Activated CD8-positive, alpha-beta memory T cell treated with anti-CD3 and anti-CD28 coated beads for 4 hours (primary cell): ENCODE measurements at places on chromosomes 2 and 18.
A peak's percentile ranks its signal among the peaks of the same experiment; 100 is the strongest.

GRCh38 chr2:44796771-44797170 lies 144.7 kb upstream of the SIX3 start:
- DNase-seq: no peak

GRCh38 chr2:4964579-4964978 lies 727.6 kb upstream of the SOX11 start:
- no peak for DNase-seq

DNA sequence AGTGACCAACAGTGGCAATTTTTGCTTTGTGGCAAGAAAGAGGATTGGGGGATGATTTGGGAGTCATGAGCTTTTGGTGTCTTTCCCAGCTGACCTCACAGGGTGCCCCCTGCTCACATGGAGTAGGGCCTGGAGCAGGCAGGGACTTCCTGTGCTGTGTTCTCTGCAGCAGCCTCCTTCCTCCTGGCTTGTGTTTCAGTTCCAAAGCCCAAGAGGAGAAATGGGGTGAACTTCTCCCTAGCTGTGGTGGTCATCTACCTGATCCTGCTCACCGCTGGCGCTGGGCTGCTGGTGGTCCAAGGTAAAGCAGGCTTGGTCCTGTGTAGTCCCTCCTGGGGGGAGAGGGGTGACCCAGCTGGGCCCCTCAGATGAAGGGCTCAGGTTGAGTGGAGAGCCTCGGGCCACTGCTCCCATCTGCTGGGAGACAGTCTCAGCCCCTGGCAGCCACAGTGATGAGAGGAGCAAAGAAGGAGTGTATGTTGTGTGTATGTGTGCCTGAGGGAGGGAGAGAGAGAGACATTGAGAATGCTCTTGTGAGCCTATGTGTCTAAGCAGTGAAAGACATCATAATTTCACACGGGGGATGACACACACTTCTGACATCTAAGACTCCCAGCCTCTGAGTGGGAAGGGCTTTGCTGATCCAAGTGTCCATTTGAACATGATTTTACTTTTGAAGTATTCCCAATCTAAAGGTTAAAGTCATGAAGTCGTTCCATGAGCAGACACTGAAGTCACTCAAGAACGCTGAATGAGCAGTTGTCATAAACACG lies 27.2 kb downstream of the MARCO start:
- DNase-seq: no peak

GRCh38 chr2:193332941-193333340 lies 1138.2 kb upstream of the TMEFF2 start:
- no peak for DNase-seq

GRCh38 chr2:68250196-68250595 lies 2.1 kb downstream of the PPP3R1 start:
- no peak for DNase-seq

- no peak for DNase-seq
Measured at GRCh38 chr2:237319086-237319820, 94.7 kb downstream of the COL6A3 start.

DNA sequence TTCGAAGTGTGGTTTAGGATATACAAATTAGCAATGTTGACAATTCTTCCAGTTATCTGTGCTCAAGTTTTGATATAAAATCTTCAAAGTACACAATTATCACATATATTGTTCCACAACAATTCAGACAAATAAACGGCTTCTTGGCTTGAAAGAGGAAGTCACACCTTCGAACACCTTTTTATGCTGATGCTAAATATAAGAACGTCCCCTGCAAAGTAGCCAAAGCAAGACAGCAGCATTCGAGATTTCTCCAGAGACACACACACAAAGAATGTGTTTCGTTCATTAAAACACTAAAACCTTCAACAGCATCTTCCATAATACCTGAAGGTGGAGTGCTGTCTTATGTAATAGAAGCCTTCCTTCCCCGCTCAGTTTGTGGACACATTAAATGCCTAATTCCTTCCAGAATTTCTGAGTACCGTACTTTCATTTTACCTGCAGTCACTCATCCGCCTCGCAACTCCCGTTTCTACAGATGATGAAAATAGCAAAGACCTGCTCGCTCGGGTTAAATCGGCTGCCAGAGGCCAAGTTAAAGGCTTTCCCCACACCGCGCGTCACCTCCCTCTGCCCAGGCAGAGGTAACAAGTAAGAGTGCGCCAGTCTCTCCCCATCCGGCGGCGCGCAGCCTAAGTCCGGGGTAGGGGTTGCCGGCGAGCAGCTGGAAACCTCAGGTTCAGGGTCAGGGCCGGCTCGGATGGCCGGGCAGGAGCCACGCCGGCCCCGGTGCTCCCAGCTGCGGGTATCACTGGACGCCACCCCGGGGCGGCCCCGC lies 847 bp downstream of the SERPINE2 start:
- DNase-seq: peak; percentile 10

DNA sequence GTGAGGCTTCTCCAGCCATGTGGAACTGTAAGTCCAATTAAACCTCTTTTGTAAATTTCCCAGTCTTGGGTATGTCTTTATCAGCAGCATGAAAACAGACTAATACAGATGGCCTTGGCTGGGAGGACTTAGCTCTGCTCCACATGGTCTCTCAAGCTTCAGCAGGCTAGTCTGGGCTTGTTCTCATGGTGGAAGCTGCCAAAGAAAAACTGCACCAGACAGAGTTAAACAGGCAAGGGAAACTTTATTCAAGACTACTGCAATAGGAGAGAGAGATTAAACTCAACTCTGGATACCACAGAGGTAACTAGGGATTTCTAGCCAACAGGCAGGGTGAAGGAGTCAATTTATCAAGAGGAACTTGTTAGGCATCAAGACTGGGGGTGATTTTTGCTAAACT lies 142.1 kb downstream of the CABLES1 start:
- no peak for DNase-seq

- no peak for DNase-seq
Measured at GRCh38 chr2:1793001-1793867, 48.9 kb upstream of the PXDN start.
